ENCODE measurements at places on chromosomes 5 and 9. TPM values are rescaled to one million over a fixed set of nuclear protein-coding genes. Genes with fewer than 3 reads are reported as not detected.

The OGN gene
- total RNA-seq: 296 TPM

The SLC6A18 gene
- not detected for total RNA-seq

The HIGD2A gene
- total RNA-seq: 45.9 TPM

The PIP5K1B gene
- total RNA-seq: 29.0 TPM

The SPATA31C1 gene
- total RNA-seq: not detected

The GABRA1 gene
- total RNA-seq: 16.5 TPM

The FOXD4 gene
- 0.82 TPM for total RNA-seq

The IFNA2 gene
- total RNA-seq: not detected

The PPP1R26 gene
- 32.5 TPM for total RNA-seq

The CNOT6 gene
- 75.6 TPM for total RNA-seq

The MYMK gene
- 2.1 TPM for total RNA-seq

The ROPN1L gene
- total RNA-seq: 3.6 TPM

The EIF4E1B gene
- total RNA-seq: 0.55 TPM

The PHF24 gene
- total RNA-seq: 11.2 TPM

The ABO gene
- total RNA-seq: 2.0 TPM

The FAM221B gene
- not detected for total RNA-seq

The AGPAT2 gene
- total RNA-seq: 16.9 TPM

The ZNF618 gene
- 29.5 TPM for total RNA-seq

The MZB1 gene
- not detected for total RNA-seq

The NTRK2 gene
- 70.8 TPM for total RNA-seq

The AIF1L gene
- 36.2 TPM for total RNA-seq

The FAM81B gene
- not detected for total RNA-seq

The RAPGEF6 gene
- 72.6 TPM for total RNA-seq

The GFPT2 gene
- 17.5 TPM for total RNA-seq

The PCDHB9 gene
- 5.9 TPM for total RNA-seq

The BAAT gene
- 0.22 TPM for total RNA-seq

The POLR1E gene
- 30.1 TPM for total RNA-seq

The CATSPER3 gene
- total RNA-seq: not detected

The ITGA1 gene
- 51.3 TPM for total RNA-seq

The C7 gene
- 7.5 TPM for total RNA-seq

The PRLR gene
- 1.9 TPM for total RNA-seq

The EFNA5 gene
- 32.2 TPM for total RNA-seq

The NMUR2 gene
- total RNA-seq: 0.22 TPM

The HACD4 gene
- 5.1 TPM for total RNA-seq

The LCN15 gene
- total RNA-seq: not detected

The INSYN2B gene
- total RNA-seq: 0.49 TPM

The CCDC107 gene
- 8.9 TPM for total RNA-seq

The GRAMD2B gene
- 44.5 TPM for total RNA-seq

The SLC4A9 gene
- not detected for total RNA-seq

The RHOBTB3 gene
- 176 TPM for total RNA-seq

The DNAH5 gene
- total RNA-seq: 0.49 TPM

The TAF7 gene
- total RNA-seq: 133 TPM

The PDCD1LG2 gene
- not detected for total RNA-seq

The PLAC8L1 gene
- not detected for total RNA-seq

The PITX1 gene
- total RNA-seq: 31.1 TPM

The ARSI gene
- 23.5 TPM for total RNA-seq

The SLIT3 gene
- 32.4 TPM for total RNA-seq

The UNC13B gene
- 56.1 TPM for total RNA-seq

The KCNV2 gene
- 134 TPM for total RNA-seq

The NCS1 gene
- total RNA-seq: 29.7 TPM

The ANKDD1B gene
- total RNA-seq: 1.4 TPM
